ENCODE measurements at places on chromosomes 13 and 19.

DNA sequence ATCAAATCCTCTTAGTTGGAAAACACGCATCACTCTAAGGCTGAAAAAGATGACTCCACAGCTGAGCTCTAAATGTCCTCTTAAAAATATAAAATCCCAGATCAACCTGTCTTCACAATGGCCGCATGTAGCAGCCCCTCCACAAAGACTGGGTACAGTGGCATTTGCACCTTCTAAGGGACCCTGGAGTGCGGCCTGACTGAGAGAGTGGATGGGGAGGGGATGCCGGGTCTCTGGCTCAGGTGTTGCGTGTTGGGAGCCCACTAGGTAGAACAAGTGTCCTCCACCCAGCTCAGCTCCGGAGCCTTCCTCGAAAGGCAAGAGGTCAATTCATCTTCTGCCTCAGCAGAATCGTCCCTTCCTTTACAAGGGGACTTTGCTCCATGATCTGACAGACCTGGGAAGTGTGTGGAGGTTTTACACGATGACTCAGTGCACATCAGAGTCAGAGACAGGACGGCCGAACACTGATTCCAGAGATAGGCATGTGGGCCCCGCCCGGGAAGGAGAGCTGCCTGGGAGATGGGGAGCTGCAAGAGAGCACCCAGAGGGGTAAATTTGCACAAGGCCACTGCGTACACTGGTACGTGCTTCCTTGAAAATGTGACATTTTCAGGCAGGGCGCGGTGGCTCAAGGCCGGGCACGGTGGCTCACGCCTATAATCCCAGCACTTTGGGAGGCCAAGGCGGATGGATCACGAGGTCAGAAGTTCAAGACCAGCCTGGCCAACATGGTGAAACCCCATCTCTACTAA, 23.5 kb upstream of the SLC15A1 start:
- DNase-seq: no peak

GRCh38 chr13:95083066-95083465, 218.2 kb downstream of the ABCC4 start:
- no peak for DNase-seq

DNA sequence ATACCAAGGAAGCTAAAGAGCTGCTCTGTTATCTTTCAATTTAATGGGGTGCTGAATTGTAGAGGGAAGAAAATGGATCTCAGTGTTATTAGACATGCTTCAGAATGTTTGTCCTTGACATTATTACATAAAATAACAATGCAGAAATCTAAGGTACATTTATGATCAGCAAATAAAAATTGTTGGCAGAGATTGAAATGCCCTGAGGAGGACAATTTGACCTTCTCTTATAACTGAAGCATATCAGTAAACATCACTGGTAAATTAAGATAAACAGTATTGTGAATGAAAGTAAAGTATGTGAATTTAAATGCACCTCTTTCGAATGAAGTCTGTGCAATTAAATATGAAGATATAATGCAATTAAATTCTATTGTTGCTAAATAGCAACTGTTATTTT, 1362.1 kb upstream of the ATXN8OS start:
- DNase-seq: no peak

DNA sequence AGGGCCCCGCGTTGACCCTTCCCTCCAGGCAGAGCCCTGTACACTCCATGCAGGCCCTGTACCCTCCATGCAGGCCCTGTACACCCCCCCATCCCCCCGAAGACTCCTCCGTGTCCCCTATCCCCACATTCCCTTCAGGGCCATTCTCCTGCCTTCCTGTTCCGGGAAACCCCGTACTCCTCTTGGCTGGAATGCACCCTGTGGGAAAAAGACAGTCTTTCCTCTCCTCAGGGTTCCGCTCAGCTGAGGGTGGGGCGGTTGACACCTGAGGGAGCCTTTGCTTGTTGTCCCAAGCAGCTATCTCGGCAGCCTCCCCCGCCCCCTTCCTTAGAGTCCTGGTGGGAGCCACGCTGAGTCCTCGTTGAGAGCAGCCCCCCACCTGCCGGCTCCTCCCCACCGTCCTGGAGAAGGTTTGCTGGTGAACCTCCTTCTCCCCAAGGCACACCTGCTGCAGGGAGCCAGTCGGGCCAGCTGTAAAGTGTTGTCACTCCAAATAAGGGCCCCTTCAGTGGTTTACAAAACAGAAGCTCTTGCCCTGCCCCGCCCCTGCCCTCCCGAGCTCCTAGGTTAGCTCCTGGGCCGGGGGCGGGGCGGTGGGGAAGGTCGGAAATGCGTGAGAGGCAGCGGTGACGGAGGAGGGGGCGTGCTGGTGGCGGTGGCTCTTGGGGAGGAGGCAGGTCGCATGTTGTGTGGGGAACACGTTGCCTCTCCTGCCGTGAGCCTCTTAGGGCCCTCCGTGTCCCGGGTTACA, 1.5 kb downstream of the GNA11 start:
- DNase-seq: peak; percentile 44

Data from stimulated activated CD8-positive, alpha-beta memory T cell treated with anti-CD3 and anti-CD28 coated beads, Interleukin-12 subunit alpha, Interleukin-12 subunit beta, amount 100 ng/mL, for 4 hours (primary cell).